ENCODE measurements at places on chromosomes 5 and 9.

- no peak for DNase-seq
Measured at GRCh38 chr9:94144394-94144793, 60.1 kb downstream of the PTPDC1 start.

- peak; percentile 94 for DNase-seq
Measured at GRCh38 chr5:102865510-102866236, 110.6 kb downstream of the PAM start.

DNA sequence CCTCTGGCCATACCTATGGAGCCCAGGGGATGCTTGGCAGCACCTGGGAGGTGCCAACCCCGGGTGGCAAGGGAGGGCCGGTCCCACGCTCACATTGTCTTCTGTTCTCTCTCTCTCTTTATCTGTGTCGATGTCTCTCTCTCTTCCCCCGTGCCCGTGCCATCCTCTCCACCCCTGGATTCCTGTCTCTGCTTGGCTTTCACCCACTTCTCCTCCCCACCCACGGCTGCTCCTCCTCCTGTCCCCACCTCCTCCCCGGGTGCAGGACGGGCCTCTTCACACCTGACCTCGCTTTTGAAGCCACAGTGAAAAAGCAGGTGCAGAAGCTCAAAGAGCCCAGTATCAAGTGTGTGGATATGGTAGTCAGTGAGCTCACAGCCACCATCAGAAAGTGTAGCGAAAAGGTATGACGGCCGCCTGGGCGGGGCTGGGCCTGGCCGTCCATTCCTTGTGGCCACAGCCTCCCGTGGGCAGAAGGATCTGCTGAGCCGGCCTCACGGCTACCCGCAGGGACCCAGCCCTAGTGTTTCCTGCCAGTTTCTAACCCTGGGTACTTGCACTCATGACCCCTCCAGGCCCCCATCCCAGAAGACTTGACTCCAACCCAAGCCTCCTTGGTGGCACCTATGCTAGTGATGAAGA, 22.7 kb downstream of the DNM1 start:
- DNase-seq: no peak

DNA sequence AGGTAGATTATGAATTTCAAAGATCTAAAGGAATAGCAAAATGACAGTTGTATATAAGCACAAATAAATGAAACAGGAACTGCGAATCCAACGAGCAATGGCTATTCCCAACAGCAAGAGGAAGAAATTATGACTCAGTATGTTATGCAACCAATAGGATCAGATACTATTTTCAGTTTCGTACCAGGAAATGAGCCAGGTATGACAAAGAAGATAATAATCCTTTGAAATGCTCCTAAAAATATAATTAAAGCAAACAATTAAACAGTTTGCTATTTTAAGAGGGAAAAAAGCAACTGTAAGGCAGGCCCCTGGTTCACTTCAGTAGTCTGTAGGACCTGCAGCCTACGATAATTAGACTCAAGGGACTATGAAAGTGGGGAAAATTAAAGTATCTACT, 58.9 kb downstream of the AUH start:
- DNase-seq: peak; percentile 92

DNA sequence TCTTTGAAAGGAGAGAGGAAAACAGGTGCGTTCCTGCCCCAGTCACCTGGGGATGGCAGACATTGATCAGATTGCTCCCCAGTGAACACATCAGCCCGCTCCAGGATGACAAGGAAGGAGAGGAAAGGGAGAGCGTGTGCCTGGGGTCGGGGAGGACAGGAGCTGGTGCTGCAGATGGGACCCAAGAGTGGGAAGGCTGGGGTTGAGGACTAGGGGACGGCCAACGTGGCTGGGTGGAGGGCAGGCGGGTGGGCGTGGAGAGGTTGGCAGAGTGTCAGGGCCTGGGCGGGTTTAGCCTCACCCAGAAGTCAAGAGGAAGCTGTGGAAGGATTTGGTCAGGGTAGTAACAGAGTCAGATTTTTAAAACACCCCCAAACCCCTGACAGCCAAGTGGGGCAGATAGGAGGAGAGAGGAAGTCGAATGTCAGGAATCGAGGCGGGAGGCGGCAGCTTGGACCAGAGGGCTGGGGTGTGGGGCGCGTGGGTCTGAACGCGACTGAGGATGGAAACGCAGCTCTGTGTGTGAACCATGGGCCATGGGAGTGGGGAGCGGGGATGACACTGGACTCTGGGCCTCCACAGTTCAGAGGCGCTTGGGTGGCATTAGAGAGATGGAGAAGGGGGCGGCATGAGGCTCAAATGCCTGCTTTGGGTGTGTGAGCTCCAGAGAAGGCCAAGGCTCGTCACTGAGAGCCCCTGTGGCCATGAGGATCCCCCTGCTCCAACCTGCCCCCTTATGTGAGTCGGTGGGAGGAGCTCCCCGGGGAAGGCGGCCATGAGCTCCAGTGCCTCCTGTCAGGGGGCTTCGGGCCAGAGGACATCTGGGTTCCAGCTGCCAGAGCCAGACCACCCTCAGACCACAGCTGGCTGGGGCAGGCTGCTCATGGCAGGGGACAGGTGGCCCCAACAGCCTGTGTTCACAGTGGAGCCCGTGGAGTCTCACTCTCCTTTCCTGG, 24.6 kb downstream of the LAMC3 start:
- no peak for DNase-seq

- peak; percentile 6 for DNase-seq
Measured at GRCh38 chr9:81022177-81022576, 667.2 kb downstream of the TLE1 start.

DNA sequence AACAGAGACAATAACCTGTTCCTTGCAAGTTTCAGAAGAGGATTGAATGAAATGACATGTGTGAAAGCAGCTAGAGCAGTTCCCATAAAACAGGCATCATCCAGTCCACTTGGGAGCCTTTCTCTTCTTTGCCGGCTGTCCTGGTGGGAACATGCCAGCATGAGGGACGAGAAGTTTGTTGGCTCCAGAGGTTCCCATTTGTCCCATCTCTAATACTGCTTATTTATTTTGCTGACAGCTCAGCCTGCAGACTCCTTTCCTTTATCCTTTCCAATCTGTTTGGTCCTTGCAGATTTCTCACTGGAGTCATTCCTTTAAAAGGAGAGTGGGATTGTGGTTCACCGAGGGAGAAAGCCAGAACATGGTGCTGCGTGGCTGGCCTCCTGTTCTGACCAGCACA, 321.5 kb upstream of the CLINT1 start:
- no peak for DNase-seq

GRCh38 chr5:150410524-150411244, 2.0 kb downstream of the CD74 start:
- peak; percentile 76 for DNase-seq

- no peak for DNase-seq
Measured at GRCh38 chr5:36938129-36938528, 61.6 kb downstream of the NIPBL start.

GRCh38 chr9:97638666-97639065, 5.0 kb downstream of the NCBP1 start:
- DNase-seq: no peak

DNA sequence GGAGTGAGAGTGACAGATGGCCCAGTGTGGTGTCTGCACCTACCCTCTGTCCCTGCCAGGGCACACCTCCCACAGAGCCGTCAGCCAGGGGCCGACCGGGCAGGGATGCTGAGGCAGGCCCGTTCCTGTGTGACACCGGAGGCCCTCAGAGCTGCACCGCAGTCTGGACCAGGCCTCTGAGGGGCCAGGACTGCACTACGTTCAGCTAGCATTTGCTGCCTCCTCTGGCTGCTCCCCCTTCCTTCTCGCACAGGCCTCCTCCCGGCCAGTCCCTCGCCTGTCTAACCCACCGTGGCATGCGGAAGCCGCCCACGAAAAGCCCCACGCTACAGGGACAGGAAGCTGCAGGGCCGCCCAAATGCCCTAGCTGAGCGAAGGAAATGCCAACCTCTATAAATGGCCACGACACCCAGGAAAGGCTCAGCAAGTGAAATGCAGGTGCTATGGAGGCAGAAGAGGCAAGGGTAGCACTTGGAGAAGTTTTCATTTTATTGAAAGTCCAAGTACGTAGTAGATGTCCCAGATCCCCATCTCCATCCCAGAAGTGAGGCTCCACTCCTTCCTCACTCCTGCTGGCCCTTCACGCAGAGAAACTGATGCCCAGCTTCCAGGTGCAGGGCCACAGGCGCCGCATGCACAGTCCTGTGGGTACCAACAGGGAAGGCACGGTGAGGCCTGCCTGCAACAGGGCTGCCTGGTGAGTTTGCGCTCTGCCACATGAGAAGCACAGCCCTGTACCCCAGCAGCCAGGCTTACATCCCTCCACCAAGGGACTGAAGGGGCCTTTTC, 38.7 kb downstream of the MAPK9 start:
- no peak for DNase-seq

GRCh38 chr5:885529-885928, 7.1 kb downstream of the BRD9 start:
- no peak for DNase-seq

- DNase-seq: no peak
Measured at GRCh38 chr5:82599692-82600091, 321.5 kb upstream of the RPS23 start.

DNA sequence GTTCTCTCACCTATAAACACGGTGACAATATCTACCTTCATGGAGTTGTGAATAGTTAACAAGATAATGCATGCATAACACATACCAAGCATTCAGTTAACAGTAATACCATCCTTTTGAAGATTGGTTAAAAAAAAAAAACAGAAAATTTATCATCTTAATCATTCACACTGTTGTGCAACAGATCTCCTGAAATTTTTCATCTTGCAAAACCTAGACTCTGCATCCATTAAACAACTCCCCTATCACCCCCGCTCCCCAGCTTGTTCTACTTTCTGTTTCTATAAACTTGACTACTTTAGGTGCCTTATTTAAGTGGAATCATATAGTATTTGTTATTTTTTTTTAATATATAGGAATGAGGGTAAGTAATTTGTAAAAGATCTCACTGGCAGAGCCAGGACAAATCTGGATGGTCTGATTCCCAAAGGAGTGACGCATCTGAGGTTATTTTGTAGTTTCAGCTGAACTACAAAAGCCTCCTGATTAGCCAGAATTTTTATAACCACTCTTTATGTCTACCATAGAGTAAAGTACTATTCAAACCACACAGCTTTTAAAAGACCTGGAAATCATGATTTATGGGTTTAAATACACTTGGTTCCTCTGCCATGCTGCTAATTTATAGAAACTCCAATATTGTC, 93.0 kb downstream of the FANCC start:
- DNase-seq: no peak

- DNase-seq: no peak
Measured at GRCh38 chr5:38557308-38557710, 863 bp upstream of the LIFR start.

All from EH (cell line).